ENCODE measurements at places on chromosomes 1 and 21. TPM values are rescaled to one million over a fixed set of nuclear protein-coding genes. Genes with fewer than 3 reads are reported as not detected.

- no peaks in the 10 kb centered on the region for H3K27me3 ChIP-seq
- no peak overlapping the region for H3K27ac ChIP-seq
- peaks cover 3% of the 10 kb centered on the region for H3K4me1 ChIP-seq
- no peak overlapping the region for H3K4me3 ChIP-seq
- no peaks in the 10 kb centered on the region for H3K36me3 ChIP-seq
- no peak for DNase-seq
These were observed 241.6 kb downstream of the LMX1A start for GRCh38 chr1:165114889-165115285.

DNA sequence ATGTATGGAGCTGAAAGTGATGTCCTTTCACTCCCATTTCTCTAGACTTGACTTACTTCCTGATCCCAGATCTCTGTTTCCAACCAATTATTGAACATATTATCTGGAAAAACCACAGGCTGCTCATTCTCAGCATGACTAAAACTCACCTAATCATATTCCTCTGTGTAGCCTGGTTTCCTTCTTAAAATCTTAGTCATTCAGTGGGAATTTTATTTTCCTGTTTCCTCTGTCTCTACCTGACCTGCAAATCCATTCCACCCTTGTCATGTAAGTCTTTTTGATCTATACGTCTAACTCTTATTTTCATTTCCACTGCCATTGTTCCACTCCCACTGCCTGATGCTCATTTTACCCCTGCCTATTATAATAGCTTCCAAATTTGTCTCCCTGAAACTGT lies 67.9 kb upstream of the APOBEC4 start:
- H3K36me3 ChIP-seq: no peaks in the 10 kb centered on the region
- DNase-seq: no peak
- H3K27me3 ChIP-seq: no peaks in the 10 kb centered on the region
- H3K4me1 ChIP-seq: peaks cover 6% of the 10 kb centered on the region

DNA sequence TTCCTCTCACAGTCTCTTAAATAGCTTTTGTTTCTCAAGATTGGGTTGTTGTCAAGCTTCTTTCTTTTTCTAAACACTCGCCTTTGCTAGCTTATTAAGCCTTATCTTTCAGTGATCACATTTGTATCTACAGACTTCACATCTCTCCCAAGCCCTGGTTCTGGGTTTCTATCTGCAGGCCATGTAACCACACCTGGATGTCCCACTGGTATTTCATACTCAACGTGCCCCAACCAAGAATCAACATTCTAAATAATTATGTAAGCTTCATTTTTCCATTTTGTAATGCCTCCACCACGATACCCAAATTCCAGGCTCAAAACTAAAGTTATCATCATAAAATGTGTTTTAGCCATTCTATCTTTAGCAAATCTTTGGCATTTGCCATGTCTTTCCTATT lies 372.2 kb downstream of the USH2A start:
- no peaks in the 10 kb centered on the region for H3K27me3 ChIP-seq
- no peak overlapping the region for H3K4me3 ChIP-seq
- DNase-seq: no peak
- no peaks in the 10 kb centered on the region for H3K4me1 ChIP-seq

DNA sequence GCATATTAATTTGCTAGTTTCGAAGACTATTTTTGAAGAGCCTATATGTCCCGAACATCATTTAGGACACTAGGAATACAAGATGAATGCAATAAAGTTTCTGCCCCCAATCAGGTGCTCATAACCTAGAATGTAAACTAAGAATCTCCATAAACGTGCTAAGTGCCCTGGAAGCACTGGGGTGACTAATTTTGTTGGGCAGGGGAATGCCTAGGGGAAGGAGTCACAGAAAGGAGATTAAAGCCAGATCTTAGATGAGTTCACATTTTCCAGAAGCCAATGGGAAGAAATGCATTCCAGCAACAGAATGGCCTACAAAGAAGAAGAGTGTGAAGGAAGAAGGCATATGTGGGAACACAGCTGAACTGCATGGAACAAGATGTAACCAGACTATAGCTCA lies 19.5 kb downstream of the SCYL3 start:
- H3K36me3 ChIP-seq: peaks cover 93% of the 10 kb centered on the region
- DNase-seq: no peak
- peaks cover 6% of the 10 kb centered on the region for H3K4me1 ChIP-seq
- H3K27ac ChIP-seq: no peak overlapping the region

DNA sequence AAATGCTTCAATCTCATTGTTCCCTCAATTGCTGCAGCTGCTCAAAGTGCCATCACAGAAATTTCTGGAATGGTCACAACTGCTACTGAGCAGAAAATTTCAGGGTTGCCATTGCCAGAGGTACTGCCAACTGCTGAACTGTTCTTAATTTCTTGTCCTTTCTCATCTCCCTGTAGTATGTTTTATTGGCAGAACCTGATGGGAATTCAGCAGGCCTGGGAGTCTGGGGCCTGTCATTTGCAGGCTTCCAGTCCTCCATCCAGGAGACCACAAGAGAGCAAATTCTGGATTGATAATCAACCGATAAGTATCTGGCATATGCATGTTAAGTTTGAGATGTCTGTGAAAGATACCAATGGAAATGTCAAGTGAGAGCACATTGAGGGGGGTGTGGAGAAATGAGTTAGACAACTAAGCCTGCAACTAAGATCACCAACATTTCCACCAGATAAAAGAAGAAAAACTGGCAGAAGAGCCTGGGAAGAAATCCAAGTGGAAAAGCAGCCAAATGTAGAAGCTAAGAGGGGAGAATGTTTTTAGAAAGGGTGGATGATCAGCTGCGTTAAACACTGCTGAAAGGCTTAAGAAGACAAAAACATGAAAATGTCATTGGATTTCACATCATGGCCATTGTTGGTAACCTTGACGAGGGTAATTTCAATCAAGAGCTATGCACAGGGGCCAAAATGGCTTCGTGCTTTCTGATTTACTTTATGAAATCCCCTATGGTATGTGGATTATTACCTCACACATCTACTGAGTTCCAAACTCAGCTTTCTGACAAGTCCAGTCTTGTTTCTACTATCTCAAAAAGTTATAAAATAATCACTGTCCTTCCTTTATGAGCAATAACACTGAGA lies 648.1 kb downstream of the PLPP3 start:
- H3K36me3 ChIP-seq: no peaks in the 10 kb centered on the region
- H3K27ac ChIP-seq: peak overlapping the region; percentile 40
- H3K27me3 ChIP-seq: no peaks in the 10 kb centered on the region
- DNase-seq: no peak
- H3K4me1 ChIP-seq: peaks cover 7% of the 10 kb centered on the region
- H3K4me3 ChIP-seq: no peak overlapping the region

- H3K27ac ChIP-seq: no peak overlapping the region
- no peaks in the 10 kb centered on the region for H3K27me3 ChIP-seq
- no peak for DNase-seq
These were observed 7.5 kb downstream of the IVNS1ABP start for GRCh38 chr1:185309566-185309965.

- H3K4me1 ChIP-seq: peaks cover 51% of the 10 kb centered on the region
- no peak for DNase-seq
- H3K27me3 ChIP-seq: no peaks in the 10 kb centered on the region
- no peaks in the 10 kb centered on the region for H3K36me3 ChIP-seq
- peak overlapping the region; percentile 96 for H3K27ac ChIP-seq
These were observed 13.9 kb upstream of the PRELP start for GRCh38 chr1:203461717-203462116.

DNA sequence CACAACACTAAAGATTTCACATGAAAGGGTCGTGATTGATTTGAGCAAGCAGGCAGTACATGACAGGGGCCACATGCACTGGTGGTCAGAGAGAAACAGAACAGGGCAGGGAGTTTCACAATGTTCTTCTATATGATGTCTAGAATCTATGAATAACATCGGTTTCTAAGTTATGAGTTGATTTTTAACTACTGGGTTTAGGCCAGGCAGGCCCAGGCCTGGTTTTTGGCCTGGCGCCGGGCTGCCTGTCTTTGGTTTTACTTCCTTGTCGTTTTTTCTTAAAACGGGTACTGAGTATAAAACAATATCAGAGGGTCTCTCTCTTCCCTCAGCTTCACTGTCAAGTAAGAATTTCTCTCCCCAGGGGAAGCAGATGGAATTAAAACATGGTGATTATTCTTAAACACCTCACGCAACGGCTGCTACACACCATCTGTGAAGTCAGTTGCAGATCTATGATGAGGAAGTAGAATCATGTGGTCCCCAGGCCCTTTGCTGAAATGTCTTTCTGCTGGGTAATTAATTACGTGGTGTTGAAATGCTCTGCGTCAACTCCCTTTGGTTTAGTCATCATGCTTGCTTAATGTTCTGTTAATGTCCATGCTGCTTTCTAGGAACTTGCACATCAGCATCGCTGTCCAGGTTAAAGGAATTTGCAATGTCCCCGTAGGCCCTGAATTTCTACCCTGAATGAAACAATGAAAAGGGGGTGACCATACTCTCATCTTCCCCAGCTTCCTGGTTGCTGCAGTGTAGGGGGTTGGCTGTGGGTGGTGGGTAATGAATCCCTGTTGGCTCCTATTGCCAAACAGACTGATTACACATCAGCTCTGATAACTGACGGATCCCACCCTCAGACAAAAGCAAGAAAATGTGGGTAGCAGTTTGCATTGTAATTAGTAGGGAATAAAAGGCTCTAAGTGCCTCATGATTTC lies 70.3 kb downstream of the SERINC2 start:
- peaks cover 5% of the 10 kb centered on the region for H3K27me3 ChIP-seq
- H3K27ac ChIP-seq: peak overlapping the region; percentile 60
- no peak overlapping the region for H3K4me3 ChIP-seq
- no peaks in the 10 kb centered on the region for H3K36me3 ChIP-seq
- DNase-seq: no peak
- H3K4me1 ChIP-seq: no peaks in the 10 kb centered on the region

SLC50A1 gene
- 14.7 TPM for total RNA-seq

GRIK1 gene
- 0.33 TPM for total RNA-seq

FAM72D gene
- 0.42 TPM for total RNA-seq

HSD3B1 gene
- not detected for total RNA-seq

CELSR2 gene
- 12.8 TPM for total RNA-seq

PLCH2 gene
- total RNA-seq: 0.06 TPM
